ENCODE measurements at places on chromosomes 3 and 15. TPM values are rescaled to one million over a fixed set of nuclear protein-coding genes. Genes with fewer than 3 reads are reported as not detected.

- H3K4me1 ChIP-seq, result no peaks in the 10 kb centered on the region
- H3K4me3 ChIP-seq, result no peak overlapping the region
- H3K36me3 ChIP-seq, result no peaks in the 10 kb centered on the region
- DNase-seq, result no peak
Measured at GRCh38 chr3:51139616-51140015, 245.5 kb upstream of the MANF start.

GRCh38 chr3:196660381-196661166 lies 21.1 kb downstream of the NRROS start:
- no peak for DNase-seq
- H3K4me3 ChIP-seq, result no peak overlapping the region
- no peaks in the 10 kb centered on the region for H3K27me3 ChIP-seq
- no peak overlapping the region for H3K27ac ChIP-seq
- no peaks in the 10 kb centered on the region for H3K4me1 ChIP-seq

DNA sequence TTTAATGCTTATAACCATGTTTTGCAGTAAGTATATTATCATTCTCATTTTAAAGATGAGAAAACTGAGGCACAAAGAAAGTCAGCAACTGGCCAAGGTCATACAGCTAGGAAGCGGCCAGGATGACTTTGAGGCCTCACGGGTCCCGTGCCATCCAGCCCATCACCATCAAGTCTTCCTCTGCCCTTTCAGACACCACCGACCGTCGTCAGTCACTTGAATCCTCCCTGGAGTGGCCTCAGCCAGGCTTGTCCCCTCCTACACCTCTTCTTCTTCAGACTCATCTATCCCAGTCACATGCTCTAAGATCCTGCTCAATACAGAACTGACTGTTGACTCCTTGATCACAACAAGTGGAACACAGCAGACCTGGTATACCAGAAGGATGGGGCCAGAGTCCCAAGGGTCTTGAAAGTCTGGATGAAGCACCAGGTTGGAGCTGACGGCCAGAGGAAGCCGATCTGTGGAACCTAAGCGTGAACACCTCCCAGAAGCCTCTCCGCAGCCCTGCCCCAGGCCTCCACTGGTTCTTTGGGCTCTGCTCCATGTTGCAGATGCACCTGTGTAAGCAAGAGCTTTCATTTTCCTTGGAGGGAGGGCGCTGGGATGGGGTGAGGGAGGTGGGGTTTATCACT lies 22.1 kb downstream of the ITGA11 start:
- no peaks in the 10 kb centered on the region for H3K27me3 ChIP-seq
- H3K27ac ChIP-seq, result no peak overlapping the region
- H3K36me3 ChIP-seq, result no peaks in the 10 kb centered on the region
- H3K4me1 ChIP-seq, result no peaks in the 10 kb centered on the region

- H3K27me3 ChIP-seq, result no peaks in the 10 kb centered on the region
- peak; percentile 6 for DNase-seq
- no peak overlapping the region for H3K4me3 ChIP-seq
Measured at GRCh38 chr15:68056097-68056865, 2.2 kb downstream of the PIAS1 start.

DNA sequence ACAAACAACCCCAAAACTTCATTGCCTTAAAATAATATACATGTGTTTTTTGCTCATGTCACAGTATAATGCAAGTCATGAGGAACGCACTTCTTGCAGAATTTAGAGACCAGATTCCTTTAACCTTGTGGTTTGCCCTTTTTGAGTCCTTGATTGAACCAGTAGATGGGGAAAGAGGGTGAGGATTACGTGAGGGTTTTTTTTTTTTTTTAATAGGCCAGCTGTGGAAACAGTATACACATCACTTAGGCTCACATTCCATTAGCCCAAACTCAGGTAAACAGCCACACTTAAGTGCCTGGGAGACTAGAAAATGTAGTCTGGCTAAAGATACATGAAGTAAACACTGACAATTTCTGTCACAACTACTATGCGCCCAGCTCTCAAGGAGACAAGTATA lies 114.9 kb upstream of the MLF1 start:
- no peaks in the 10 kb centered on the region for H3K36me3 ChIP-seq
- H3K4me1 ChIP-seq, result no peaks in the 10 kb centered on the region
- no peak overlapping the region for H3K4me3 ChIP-seq
- H3K27ac ChIP-seq, result no peak overlapping the region
- no peaks in the 10 kb centered on the region for H3K27me3 ChIP-seq

- H3K4me1 ChIP-seq, result peaks cover 19% of the 10 kb centered on the region
- H3K27me3 ChIP-seq, result no peaks in the 10 kb centered on the region
- peak overlapping the region; percentile 63 for H3K4me3 ChIP-seq
- H3K27ac ChIP-seq, result peak overlapping the region; percentile 89
Measured at GRCh38 chr3:184336547-184337398, 627 bp upstream of the FAM131A start.

GRCh38 chr3:122004991-122005565 lies 17.0 kb downstream of the ILDR1 start:
- DNase-seq, result no peak
- no peaks in the 10 kb centered on the region for H3K36me3 ChIP-seq
- H3K27me3 ChIP-seq, result no peaks in the 10 kb centered on the region

DNA sequence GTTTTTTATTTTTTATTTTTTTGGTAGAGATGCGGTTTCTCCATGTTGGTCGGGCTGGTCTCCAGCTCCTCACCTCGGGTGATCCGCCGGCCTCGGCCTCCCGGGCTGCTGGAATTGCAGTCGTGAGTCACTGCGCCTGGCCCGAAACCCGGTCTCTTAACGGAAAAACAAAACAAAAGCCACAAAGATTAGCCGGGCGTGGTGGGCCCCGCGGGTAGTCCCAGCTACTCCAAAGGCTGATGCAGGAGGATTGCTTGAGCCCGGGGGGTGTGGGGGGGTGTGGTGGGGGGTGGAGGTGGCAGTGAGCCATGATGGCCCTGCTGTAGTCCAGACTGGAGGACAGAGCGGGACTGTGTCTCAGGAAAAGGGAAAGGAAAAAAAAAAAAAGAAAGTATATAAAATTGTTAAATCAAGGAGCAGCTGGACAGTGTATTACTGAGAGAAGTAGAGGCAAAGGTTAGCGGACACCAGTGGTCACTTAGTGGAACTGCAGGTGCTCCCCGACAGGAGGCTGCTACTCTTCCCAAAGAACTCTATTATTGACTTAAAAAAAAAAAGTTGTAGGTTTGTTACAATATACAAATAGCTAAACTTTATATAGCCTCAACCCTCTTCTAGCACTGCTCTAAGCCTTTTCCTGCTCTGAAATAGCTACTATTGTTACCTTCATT lies 30.3 kb upstream of the TUBGCP5 start:
- no peaks in the 10 kb centered on the region for H3K27me3 ChIP-seq
- no peaks in the 10 kb centered on the region for H3K36me3 ChIP-seq
- H3K4me3 ChIP-seq, result no peak overlapping the region
- DNase-seq, result no peak
- H3K27ac ChIP-seq, result no peak overlapping the region
- H3K4me1 ChIP-seq, result no peaks in the 10 kb centered on the region

GRCh38 chr3:128548426-128549282 lies 55.7 kb upstream of the GATA2 start:
- DNase-seq, result no peak
- no peaks in the 10 kb centered on the region for H3K36me3 ChIP-seq
- H3K4me1 ChIP-seq, result no peaks in the 10 kb centered on the region
- H3K27me3 ChIP-seq, result no peaks in the 10 kb centered on the region
- no peak overlapping the region for H3K27ac ChIP-seq

- H3K4me1 ChIP-seq, result peaks cover 21% of the 10 kb centered on the region
- H3K4me3 ChIP-seq, result peak overlapping the region; percentile 43
- peaks cover 4% of the 10 kb centered on the region for H3K36me3 ChIP-seq
- no peaks in the 10 kb centered on the region for H3K27me3 ChIP-seq
- DNase-seq, result no peak
Measured at GRCh38 chr3:45676325-45677032, 12.7 kb upstream of the SACM1L start.

GRCh38 chr3:156433138-156433537 lies 121.8 kb downstream of the SSR3 start:
- no peak overlapping the region for H3K27ac ChIP-seq
- H3K36me3 ChIP-seq, result no peaks in the 10 kb centered on the region
- no peak for DNase-seq
- no peak overlapping the region for H3K4me3 ChIP-seq

- no peaks in the 10 kb centered on the region for H3K4me1 ChIP-seq
- no peaks in the 10 kb centered on the region for H3K36me3 ChIP-seq
Measured at GRCh38 chr3:158260392-158260791, 150.5 kb downstream of the RSRC1 start.

GRCh38 chr3:76661527-76662250 lies 378.2 kb upstream of the ROBO2 start:
- no peak for DNase-seq
- H3K36me3 ChIP-seq, result no peaks in the 10 kb centered on the region
- no peaks in the 10 kb centered on the region for H3K27me3 ChIP-seq
- no peak overlapping the region for H3K27ac ChIP-seq
- H3K4me3 ChIP-seq, result no peak overlapping the region

DNA sequence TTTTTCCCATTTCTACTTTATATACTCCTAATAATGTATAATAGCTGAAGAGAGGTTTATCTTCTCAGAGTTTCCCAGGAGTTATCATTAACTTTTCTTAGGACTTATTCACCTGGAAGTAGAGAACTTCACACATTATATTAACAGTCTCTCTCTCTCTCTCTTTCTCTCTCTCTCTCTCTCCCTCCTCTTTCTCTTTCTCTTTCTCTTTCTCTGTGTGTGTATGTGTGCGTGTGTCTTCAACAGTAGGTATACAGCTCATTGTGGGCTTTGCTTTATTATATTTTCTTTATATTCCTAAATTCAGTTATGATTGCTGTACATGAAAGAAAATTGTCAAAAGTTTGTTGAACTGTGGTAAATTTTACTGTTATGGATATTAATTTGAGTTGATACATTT lies 353.8 kb downstream of the ROBO1 start:
- no peaks in the 10 kb centered on the region for H3K36me3 ChIP-seq
- H3K4me3 ChIP-seq, result no peak overlapping the region
- no peaks in the 10 kb centered on the region for H3K27me3 ChIP-seq
- H3K4me1 ChIP-seq, result no peaks in the 10 kb centered on the region

GRCh38 chr3:196323016-196323415 lies 5.0 kb upstream of the DYNLT2B start:
- H3K4me3 ChIP-seq, result no peak overlapping the region
- no peak for DNase-seq
- H3K27me3 ChIP-seq, result no peaks in the 10 kb centered on the region
- no peak overlapping the region for H3K27ac ChIP-seq
- no peaks in the 10 kb centered on the region for H3K36me3 ChIP-seq

GRCh38 chr3:71057526-71057894 lies 526.0 kb downstream of the FOXP1 start:
- DNase-seq, result no peak
- H3K36me3 ChIP-seq, result peaks cover 9% of the 10 kb centered on the region
- H3K4me3 ChIP-seq, result peak overlapping the region; percentile 4
- H3K4me1 ChIP-seq, result peaks cover 93% of the 10 kb centered on the region
- H3K27me3 ChIP-seq, result no peaks in the 10 kb centered on the region

The ARNT2 gene
- 0.11 TPM for total RNA-seq

The STARD5 gene
- 4.4 TPM for total RNA-seq

The TPRG1 gene
- total RNA-seq, result 28.6 TPM

The SPRED1 gene
- 1.4 TPM for total RNA-seq

The LCTL gene
- not detected for total RNA-seq

The GABRA5 gene
- not detected for total RNA-seq

The SCG5 gene
- total RNA-seq, result 0.28 TPM

The TSPAN3 gene
- 60.5 TPM for total RNA-seq

The SCG3 gene
- total RNA-seq, result not detected

The LOXL1 gene
- 1.3 TPM for total RNA-seq

The SPINK8 gene
- not detected for total RNA-seq

The SLC22A13 gene
- 0.28 TPM for total RNA-seq

The CTNNB1 gene
- total RNA-seq, result 166 TPM

The A4GNT gene
- total RNA-seq, result not detected

The CCDC14 gene
- total RNA-seq, result 31.6 TPM
